HepG2 (cell line): ENCODE measurements at places on chromosomes 7 and 10. TPM values are rescaled to one million over a fixed set of nuclear protein-coding genes. Genes with fewer than 3 reads are reported as not detected.

DNA sequence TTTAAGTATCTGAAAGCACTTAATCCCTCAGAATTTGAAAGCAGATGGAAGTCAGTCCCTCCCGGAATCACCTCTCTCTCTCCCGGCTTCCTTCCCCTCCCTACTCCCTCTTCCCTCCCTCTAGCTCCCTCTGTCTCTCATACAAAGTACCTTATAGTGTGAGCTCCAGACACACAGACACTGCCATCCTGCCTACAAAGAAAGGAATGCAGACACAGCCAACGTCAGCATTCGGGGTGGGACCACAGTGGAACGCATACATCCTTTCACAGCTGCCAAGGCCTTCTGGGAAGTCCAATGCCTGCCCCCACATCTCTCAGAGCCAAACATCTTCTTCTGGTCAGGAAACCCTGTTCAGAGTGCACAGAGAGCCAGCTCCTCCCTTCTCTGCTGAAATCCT is 9.3 kb downstream of the NOD1 start:
- peaks cover 19% of the 10 kb centered on the region for H3K4me1 ChIP-seq
- H3K27me3 ChIP-seq = no peaks in the 10 kb centered on the region
- peak; percentile 83 for DNase-seq
- no peaks in the 10 kb centered on the region for H3K36me3 ChIP-seq
- no peak overlapping the region for H3K27ac ChIP-seq
- no peak overlapping the region; the same call in 1 of the 2 replicates for H3K4me3 ChIP-seq

- no peak overlapping the region for H3K4me3 ChIP-seq
- peaks cover 56% of the 10 kb centered on the region for H3K4me1 ChIP-seq
- no peak overlapping the region for H3K27ac ChIP-seq
- peaks cover 4% of the 10 kb centered on the region; the same call in 1 of the 2 replicates for H3K36me3 ChIP-seq
- H3K27me3 ChIP-seq = no peaks in the 10 kb centered on the region
- no peak for DNase-seq
Observed at GRCh38 chr7:50531928-50532327, 33.3 kb downstream of the DDC start.

Gene CFAP46
- total RNA-seq = 0.74 and 0.84 TPM in 2 replicates

DNA sequence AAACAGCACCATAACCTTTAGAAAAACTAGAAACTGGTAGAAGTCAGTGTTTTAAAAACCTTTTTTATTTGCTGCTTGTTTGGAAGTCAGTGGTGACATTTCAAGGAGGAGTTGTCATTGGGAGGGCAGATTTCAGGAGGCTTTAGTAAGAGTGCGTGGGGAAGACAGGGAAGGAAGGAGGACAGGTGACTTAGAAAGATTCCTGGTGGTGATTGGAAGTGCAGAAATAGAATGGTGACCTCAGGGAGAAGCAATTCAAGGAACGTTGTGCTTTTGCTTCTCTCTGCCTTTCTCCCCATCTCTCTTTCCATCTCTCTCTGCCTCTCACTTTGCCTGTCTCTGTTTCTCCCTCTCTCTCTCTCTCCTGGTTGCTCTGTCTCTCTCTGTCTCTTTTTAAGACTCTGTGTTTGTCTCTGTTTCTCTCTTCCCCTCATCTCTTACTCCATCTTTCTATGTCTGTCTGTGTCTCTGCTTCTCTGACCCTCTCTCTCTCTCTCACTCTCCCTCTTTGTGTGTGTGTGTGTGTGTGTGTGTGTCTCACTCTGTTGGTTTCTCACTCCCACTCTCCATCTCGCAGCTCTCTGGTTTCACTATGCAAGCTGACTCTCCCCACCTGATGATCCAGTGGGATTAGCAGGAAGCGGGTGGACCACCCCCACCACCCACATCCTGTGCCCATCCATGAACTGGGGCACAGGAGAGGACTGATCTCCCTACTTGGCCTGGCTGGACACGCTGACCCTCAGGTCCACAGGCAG is 10.9 kb upstream of the PFKP start:
- no peak overlapping the region for H3K27ac ChIP-seq
- no peak for DNase-seq
- peaks cover 9% of the 10 kb centered on the region for H3K4me1 ChIP-seq
- no peak overlapping the region for H3K4me3 ChIP-seq

Gene UCMA
- not detected in 2 replicates for total RNA-seq

DNA sequence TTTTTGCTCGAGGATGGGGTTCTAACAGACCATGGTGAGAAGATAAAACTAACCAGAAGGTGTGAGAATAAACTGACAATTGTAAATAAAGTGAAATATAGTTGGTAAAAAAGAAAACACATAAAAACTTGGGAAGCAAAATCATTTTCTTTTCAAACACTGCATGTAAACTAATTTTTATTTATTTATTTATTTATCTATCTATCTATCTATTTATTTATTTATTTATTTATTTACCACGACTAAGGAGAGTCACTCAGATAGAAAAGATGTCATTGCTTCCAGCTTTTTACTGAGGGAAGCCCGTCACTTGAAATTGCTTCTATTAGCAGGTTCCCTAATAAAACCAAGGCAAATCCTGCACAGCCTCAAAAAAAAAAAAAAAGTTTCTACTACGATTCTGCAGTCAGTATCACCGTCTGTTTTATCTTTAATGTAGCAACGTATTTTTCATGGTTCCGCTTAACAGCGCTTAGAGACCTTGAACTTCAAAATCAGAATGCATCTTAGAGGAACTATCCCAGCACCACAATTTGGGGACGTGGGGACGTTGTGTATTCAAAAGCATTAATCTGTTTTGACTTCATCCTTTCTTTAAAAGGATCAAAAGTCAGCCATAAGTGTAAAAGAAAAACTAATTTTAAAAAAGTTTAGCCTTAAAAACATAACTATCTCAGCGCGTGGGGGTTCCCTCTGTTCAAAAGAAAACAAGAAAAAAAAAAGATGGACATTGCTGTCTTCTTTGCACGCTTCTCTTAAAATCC is 33.3 kb upstream of the EBLN1 start:
- H3K4me3 ChIP-seq = no peak overlapping the region; the same call in 1 of the 2 replicates
- DNase-seq = no peak
- peaks cover 9% of the 10 kb centered on the region for H3K4me1 ChIP-seq
- no peak overlapping the region for H3K27ac ChIP-seq
- H3K27me3 ChIP-seq = peaks cover 4% of the 10 kb centered on the region

Gene CNPY1
- total RNA-seq = not detected in 2 replicates

- peaks cover 86% of the 10 kb centered on the region for H3K4me1 ChIP-seq
- no peak for DNase-seq
- H3K27me3 ChIP-seq = no peaks in the 10 kb centered on the region
- H3K4me3 ChIP-seq = peak overlapping the region; percentile 2; the same call in 1 of the 2 replicates
- H3K27ac ChIP-seq = no peak overlapping the region
- H3K36me3 ChIP-seq = no peaks in the 10 kb centered on the region
Observed at GRCh38 chr7:2626498-2627117, 5.2 kb upstream of the TTYH3 start.

Gene GPR26
- not detected in 2 replicates for total RNA-seq

Gene SRI
- 0.33 TPM in 1 of 2 replicates, not detected in the other for total RNA-seq

- H3K36me3 ChIP-seq = no peaks in the 10 kb centered on the region
- H3K4me3 ChIP-seq = no peak overlapping the region
- no peaks in the 10 kb centered on the region for H3K27me3 ChIP-seq
- peaks cover 26% of the 10 kb centered on the region for H3K4me1 ChIP-seq
- no peak overlapping the region for H3K27ac ChIP-seq
Observed at GRCh38 chr10:4131407-4132215, 346.6 kb upstream of the KLF6 start.

DNA sequence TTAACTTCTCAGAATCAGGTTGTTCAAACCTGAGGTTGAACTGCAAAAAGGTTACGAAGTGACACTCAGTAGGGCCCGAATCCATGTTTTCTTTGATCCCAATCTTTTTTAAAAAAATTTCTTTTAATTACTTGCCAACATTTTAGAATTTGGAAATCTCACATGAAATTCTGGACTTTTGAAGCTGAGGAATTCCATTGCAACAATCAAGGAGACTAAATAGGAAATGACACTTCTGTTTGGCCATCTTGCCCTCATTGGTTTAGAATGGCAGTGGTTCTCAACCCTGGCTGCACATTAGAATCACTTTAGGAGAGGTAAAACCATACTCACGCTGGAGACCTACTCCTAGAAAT is 471 bp upstream of the TOMM7 start:
- no peaks in the 10 kb centered on the region for H3K36me3 ChIP-seq
- H3K27ac ChIP-seq = peak overlapping the region; percentile 5
- H3K4me3 ChIP-seq = peak overlapping the region; percentile 70
- DNase-seq = no peak
- H3K4me1 ChIP-seq = peaks cover 37% of the 10 kb centered on the region
- H3K27me3 ChIP-seq = no peaks in the 10 kb centered on the region

DNA sequence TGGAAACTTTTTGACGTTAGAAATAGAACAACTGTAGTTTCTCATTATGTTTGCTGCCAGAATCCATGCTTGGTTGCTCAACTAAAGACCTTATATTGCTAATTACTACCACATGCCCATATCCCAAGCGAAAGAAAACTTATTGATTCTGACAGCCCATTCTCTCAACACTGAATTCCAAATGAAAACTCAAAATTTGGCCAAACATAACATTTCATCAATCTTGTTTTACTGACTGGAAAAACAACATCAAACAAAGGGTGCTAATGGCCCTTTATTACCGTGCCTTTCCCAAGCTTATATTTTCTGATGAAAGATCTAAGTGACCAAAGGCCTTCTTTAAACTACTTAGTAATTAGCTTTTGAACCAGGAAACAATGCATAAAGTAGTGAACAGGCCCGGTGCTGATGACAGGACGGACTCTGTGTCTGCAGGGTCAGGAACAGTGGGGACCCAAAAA is 531.8 kb downstream of the KCNMA1 start:
- no peak overlapping the region for H3K27ac ChIP-seq
- H3K4me1 ChIP-seq = no peaks in the 10 kb centered on the region
- no peak overlapping the region for H3K4me3 ChIP-seq
- no peak for DNase-seq
- peaks cover 1% of the 10 kb centered on the region; the same call in 1 of the 2 replicates for H3K27me3 ChIP-seq
- H3K36me3 ChIP-seq = no peaks in the 10 kb centered on the region

DNA sequence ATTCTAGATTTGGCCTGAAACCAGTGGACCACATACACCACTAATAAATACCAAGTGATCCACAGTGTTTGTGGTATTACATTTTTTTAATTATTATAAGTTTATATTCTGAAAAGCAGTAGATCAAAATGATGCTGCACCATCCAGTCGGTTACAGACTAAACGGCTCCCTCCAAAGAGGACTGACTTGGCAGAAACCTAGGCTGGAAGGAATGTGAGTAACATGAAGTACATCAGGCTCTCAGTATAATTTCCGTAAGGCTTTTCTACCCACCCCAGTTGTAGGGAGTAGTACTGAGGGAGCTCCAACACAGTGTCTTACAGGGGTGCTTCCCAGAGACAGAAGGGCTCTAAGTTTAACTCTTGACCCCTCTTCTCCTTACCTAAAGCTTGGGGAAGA is 119.5 kb downstream of the TRRAP start:
- H3K27ac ChIP-seq = no peak overlapping the region
- no peaks in the 10 kb centered on the region for H3K27me3 ChIP-seq
- DNase-seq = no peak
- no peaks in the 10 kb centered on the region for H3K4me1 ChIP-seq
- peaks cover 24% of the 10 kb centered on the region for H3K36me3 ChIP-seq

DNA sequence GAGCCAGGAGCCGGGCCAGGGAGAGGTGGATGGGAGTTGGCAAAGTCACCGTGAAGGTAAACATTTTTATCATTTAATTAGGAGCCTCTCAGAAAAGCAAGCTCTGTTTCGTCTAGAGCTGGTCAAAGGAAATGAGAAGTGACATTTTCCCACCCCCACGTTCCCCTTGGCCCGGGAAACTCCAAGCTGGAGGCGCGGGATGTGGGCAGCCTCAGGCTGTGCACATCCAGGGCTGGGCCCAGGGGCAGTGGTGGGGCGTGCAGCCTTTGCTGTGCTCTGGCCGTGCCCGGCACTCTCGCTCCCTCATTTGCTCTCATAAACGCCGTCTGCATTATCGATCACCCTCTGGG is 135.6 kb upstream of the RET start:
- H3K4me3 ChIP-seq = no peak overlapping the region
- no peak for DNase-seq
- no peak overlapping the region for H3K27ac ChIP-seq
- H3K4me1 ChIP-seq = no peaks in the 10 kb centered on the region

Gene NKX2-3
- total RNA-seq = not detected in 2 replicates

DNA sequence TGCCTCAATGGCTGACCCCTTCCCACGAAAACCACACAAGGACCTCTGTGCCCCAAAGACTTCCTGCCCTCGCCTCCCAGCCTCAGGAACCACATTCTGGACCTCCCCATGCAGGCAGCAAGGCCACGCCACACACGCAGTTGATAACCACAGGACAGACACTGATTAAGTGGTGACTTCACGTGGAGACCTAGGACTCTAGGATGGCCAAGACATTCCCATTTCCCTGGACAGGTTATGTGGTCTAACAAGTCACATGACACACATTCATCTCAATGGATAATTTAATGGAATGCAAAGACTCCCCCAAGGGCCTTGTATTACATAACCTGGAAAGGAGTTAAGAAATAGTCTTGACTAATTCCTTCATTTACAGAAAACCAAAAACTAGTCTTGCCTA is 110.2 kb downstream of the LARP4B start:
- H3K4me1 ChIP-seq = no peaks in the 10 kb centered on the region
- no peaks in the 10 kb centered on the region for H3K27me3 ChIP-seq
- H3K27ac ChIP-seq = no peak overlapping the region
- H3K36me3 ChIP-seq = peaks cover 52% of the 10 kb centered on the region
- H3K4me3 ChIP-seq = no peak overlapping the region
- no peak for DNase-seq

- H3K4me3 ChIP-seq = no peak overlapping the region
- no peak overlapping the region for H3K27ac ChIP-seq
- no peaks in the 10 kb centered on the region for H3K27me3 ChIP-seq
- no peaks in the 10 kb centered on the region for H3K36me3 ChIP-seq
- no peaks in the 10 kb centered on the region for H3K4me1 ChIP-seq
Observed at GRCh38 chr7:119681336-119681735, 591.6 kb upstream of the KCND2 start.

Gene DNAH11
- total RNA-seq = 0.01 TPM in 1 of 2 replicates, not detected in the other

GRCh38 chr7:3243680-3244079 is 57.4 kb upstream of the SDK1 start:
- H3K4me1 ChIP-seq = peaks cover 16% of the 10 kb centered on the region
- no peaks in the 10 kb centered on the region for H3K36me3 ChIP-seq
- H3K27me3 ChIP-seq = no peaks in the 10 kb centered on the region
- no peak for DNase-seq
- H3K4me3 ChIP-seq = no peak overlapping the region

GRCh38 chr10:124894569-124895215 is 47.2 kb upstream of the ZRANB1 start:
- no peaks in the 10 kb centered on the region for H3K36me3 ChIP-seq
- no peak overlapping the region for H3K4me3 ChIP-seq
- H3K27ac ChIP-seq = no peak overlapping the region
- peaks cover 24% of the 10 kb centered on the region for H3K4me1 ChIP-seq
- DNase-seq = no peak
